ENCODE measurements at places on chromosomes 12 and 14.

GRCh38 chr12:20585913-20586312 is 109.2 kb upstream of the SLCO1C1 start:
- no peak for DNase-seq

- no peak for DNase-seq
These were observed 239.9 kb upstream of the ATP2B1 start for GRCh38 chr12:89948271-89949175.

DNA sequence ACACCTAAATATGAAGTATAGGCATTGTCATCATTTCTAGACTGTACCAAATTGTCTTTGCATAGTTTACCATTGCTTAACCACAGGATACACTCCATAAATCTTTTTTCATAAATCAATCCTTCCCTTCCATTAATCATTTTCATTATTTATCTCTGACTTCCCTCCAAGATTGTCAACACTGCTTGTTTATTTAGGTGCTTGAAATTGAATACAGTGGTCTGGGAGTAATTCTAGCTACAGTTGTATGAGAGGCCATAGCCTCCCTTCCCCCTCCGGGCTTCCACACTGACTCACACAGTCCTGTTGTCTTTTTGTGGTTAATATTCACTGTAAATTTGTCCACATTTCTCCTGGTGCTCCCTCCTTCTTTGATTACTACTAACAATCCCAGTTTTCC is 114.2 kb upstream of the ARID2 start:
- peak; percentile 57 for DNase-seq

GRCh38 chr14:39243831-39244230 is 10.1 kb downstream of the MIA2 start:
- DNase-seq: no peak

DNA sequence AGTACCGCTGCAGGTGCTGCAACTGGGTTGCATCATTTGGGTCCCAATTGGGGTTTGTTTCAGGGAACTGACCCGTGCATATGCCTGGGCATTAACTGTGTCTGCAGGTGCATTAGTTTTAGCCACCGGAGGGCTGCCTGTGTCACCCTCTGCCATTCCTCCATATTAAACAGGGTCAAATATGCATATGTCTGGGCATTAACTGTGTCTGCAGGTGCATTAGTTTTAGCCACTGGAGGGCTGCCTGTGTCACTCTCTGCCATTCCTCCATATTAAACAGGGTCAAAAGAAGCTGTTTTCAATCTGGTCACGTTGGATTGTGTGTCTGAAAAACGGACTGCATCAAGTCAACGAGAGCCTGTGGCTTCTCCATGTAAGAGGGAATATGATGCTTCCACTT is 1317.0 kb downstream of the TMEM121 start:
- no peak for DNase-seq

GRCh38 chr14:90513161-90514014 is 116.6 kb downstream of the CALM1 start:
- no peak for DNase-seq

DNA sequence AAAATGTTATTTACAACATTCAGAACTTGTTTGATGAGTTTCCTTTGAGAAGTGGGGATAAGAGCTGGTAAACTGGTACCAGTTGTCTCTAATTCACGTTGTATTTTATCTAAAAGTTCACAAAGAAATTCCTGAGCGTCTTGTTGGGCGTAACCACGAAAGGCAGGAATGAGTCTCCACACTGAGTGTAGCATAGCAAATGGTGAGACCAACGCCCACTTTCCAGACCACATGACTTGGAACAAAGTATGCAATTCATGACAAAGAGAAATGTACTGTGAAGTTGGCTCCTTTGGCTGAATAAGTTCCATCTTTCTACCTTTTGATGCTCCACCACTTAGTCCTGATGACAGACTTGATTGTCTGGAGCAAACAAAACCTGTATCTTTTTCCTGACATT is 18.4 kb downstream of the USP44 start:
- DNase-seq: peak; percentile 7

DNA sequence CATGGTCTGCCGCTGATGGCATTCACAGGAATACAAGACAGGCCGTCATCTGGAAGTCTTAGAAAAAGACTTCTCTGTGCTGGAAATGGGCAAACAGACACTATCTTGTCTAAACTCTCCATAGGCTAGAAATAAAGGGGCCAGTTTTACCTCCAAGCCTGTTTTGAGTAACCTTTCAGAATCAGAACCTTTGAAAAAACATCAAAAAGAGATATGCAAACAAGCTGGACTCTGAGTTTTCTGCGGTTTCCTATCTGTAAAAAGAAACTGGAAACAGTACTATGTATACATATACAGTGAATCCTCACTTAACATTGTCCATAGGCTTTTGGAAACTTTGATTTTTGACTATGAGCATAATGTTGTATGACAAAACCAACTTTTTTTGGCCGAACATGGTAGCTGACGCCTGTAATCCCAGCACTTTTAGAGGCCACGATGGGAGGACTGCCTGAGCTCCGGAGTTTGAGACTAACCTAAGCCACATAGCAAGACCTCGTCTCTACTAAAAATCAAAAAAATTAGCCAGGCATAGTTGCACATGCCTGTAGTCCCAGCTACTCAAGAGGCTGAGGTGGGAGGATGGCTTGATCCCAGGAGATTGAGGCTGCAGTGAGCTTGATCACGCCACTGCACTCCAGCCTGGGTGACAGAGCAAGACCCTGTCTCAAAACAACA is 92.9 kb upstream of the MAX start:
- DNase-seq: no peak

GRCh38 chr12:94244165-94245133 is 96.1 kb downstream of the PLXNC1 start:
- DNase-seq: no peak

DNA sequence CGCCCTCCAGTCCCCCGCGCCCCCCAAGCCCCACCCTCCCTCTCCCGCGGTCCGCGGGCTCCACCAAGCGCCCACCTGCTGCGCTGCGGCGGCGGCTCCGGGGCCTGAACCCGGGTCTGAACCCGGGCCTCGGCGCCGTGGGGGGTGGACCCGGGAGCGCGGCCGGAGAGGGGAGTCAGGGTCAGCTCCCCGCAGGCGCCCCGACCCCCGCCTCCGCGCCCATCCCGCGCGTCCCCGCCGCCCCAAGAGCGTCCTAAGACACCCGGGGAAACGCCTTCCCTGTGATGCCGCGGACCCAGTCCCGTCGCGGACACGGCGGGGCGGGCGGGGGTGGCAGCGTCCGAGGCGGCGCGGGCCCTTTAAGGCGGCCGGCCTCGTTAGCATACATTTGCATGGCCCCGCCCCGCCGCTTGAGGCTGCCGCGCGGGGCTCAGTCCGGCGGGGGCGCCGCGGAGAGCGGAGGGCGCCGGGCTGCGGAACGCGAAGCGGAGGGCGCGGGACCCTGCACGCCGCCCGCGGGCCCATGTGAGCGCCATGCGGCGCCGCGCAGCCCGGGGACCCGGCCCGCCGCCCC is at the start of gene MMP17:
Gene MMP17, plus strand, starts transcription at position 433 of the 574 bp plus-strand sequence. Its CDS starts 102 bp downstream, at position 535.
- DNase-seq: no peak

GRCh38 chr14:62988967-62989366 is 56.3 kb downstream of the KCNH5 start:
- no peak for DNase-seq

- DNase-seq: peak; percentile 97
These were observed 726 bp upstream of the ZNF140 start for GRCh38 chr12:133080026-133080367.

DNA sequence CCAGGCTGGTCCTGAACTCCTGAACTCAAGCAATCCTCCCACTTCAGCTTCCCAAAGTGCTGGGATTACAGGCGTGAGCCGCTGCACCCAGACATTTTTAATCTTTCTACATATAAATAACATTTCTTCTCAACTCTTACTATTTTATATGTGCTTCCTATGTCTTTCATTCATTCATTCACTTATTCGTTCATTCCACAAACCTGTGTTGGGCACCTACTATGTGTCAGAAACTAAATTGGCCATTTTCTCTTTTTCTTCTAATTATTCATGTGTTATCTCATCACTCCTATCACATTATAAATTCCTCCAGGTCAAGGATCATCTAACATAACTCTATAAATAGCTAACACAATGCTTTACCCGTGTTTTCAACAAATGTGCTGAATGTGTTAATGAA is 23.7 kb downstream of the FOXA1 start:
- no peak for DNase-seq

GRCh38 chr12:116929885-116930284 is 19.1 kb downstream of the FBXW8 start:
- no peak for DNase-seq

DNA sequence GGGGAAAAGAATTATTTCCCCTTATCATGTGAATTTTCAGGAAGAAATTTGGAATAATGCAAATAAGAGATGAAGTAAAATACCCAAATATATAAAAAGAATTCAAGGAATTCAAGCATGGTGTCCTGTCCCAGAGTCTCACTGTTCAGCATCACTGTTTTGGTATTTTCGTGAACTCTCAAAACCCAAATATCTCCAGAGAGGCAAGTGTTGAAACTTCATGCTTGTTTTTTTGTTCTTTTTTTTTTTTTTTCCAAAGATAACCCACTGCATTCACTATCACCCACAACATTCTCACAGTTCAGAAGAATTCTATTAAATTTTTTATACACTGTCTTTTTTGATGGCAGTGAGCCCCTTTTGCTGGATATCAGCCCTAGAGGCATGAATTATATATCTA is 354.9 kb downstream of the DIO2 start:
- no peak for DNase-seq

GRCh38 chr14:105859717-105860614 is 333.6 kb downstream of the TMEM121 start:
- no peak for DNase-seq

DNA sequence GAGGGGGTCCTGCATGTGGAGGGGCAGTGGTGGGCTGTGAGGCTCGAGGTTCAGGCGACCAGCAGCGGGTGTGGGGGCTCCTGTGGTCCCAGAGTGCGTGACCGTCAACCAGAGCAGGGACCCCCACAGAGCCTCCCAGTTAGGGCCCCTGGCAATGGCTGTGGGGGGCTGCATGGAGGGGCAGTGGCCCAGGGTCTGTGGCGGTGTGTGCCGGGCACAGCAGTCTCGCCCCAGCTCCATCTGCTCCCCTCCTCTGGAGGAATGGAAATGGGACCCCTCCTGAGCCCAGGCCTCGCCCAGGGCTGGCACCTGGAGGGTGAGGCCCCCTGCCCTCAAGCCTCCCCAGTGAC is 210.8 kb upstream of the C14orf180 start:
- no peak for DNase-seq

DNA sequence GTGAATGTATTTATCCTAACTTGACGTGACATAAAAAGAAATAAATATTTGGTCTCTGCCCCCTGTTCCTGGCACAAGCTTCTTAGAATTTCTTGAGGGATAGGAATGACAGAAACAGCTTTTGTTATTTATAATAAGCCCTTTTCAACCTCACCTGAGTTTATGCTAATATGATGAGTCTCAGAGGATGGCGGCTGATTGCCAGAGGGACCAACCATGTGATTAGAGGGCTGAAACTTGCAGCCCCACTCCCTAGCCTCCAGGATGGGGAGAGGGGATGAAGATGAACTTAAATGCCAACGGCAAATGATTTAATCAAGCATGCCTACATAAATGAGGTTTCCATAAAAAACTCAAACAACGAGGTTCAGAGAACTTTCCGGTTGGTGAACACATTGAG is 42.9 kb downstream of the DNAI7 start:
- DNase-seq: no peak

- no peak for DNase-seq
These were observed 405.7 kb downstream of the DIO2 start for GRCh38 chr14:79805636-79806035.

GRCh38 chr12:43245947-43246346 is 306.1 kb downstream of the ADAMTS20 start:
- DNase-seq: no peak

- no peak for DNase-seq
These were observed at the start of gene CLEC6A for GRCh38 chr12:8455727-8456360. TSS of gene CLEC6A (plus strand) at chr12:8455962. CDS start at chr12:8456112, 150 bp downstream.

DNA sequence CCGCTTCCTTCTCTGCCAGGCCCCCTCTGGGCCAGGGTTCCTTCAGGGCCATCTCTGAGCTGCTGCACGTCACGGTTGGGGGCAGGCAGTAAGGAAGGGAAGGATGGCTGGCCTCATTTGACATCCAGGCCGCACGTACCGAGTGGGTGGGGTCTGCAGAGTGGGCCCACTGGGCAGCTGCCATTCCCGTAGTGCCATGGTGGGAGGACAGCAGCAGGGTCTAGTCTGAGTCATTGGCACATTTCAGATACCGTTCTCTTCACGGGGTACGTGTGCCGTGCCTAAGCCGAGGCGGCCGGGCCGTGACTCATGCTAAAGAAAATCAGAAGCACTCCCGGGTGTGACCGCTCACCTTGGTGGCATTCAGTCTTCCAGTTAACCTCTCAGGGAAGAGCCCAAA is 43.9 kb downstream of the IL31 start:
- no peak for DNase-seq

DNA sequence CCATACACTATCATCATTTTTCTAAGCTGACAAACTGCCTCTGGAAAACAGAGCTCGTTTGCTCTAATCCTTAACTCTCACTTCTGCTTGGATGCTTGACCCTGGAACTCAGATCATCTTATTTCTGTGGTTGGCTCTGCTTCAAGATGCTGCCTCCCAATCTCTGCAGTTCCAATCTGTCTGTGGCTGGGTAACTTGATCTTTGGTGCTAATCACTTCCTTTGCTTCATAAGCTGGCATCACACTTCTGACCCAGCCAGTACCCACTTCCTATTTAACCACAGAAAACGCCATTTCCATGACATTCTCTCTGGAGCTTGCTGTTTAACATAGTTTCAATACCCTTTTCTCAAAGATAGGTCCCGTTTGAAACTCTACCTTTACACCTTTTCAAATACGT is 254.2 kb downstream of the ACSS3 start:
- DNase-seq: no peak

DNA sequence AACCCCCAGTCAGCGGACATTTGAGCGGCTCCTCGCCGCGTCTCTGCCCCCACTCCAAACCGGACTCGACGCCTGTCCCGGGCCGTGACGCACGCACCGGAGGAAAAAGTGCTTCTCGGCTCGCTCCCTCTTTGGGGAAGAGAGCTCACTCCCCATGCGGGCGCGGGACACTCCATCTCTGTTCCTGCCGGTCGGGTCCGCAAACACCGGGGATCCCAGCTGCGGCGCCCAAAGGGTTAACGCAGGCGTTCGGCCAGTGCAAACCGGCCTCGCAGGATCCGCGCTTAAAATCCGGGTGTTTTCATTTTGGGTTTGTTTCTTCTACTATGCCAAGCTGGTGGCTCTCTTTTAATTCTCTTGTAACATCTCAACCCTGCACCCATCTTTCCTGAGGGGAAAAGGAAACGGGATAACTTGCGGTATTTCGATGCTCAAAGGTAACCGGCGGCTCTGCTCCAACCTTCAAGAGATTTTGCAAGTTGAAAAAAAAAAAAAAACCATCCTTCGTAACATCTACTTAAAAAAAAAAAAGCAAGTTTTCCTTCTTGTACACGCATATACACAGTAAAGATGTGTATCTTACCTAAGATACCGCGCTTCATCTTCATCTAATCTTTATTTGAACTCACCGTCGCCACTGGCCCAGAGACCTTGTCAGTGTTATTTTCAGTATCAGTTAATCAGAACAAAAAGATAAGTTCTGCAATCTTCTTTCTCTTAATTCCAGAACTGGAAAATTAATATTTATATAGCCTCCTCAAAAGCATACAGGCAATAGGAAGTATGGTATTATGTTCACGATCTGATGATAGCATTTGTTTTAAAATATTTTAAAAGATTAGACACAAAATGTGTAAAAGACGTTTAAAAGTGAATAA is 1.6 kb upstream of the ATP2B1 start:
- no peak for DNase-seq
